ENCODE measurements at places on chromosomes 4 and X.

GRCh38 chr4:187179086-187180058, 455.7 kb upstream of the FAT1 start:
- no peak for DNase-seq

DNA sequence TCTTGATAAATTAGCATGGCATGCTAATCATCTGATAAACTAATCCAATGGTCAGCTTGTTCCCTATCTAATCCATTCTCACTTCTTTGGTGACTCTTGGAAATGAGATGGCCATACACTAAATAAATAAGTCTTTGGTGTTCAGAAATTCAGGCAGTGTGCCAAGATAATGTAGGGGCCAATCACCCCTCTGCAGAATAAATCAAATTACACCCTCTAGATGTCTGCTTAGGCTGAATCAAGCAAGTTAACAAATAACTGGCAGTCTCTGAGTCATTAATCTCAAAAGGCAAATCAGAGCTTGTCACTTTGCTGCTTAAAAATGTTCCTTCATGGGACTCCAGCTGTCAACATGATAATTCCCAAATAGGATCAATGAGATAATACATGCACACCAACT, 97.4 kb downstream of the NLGN4X start:
- DNase-seq, result no peak

DNA sequence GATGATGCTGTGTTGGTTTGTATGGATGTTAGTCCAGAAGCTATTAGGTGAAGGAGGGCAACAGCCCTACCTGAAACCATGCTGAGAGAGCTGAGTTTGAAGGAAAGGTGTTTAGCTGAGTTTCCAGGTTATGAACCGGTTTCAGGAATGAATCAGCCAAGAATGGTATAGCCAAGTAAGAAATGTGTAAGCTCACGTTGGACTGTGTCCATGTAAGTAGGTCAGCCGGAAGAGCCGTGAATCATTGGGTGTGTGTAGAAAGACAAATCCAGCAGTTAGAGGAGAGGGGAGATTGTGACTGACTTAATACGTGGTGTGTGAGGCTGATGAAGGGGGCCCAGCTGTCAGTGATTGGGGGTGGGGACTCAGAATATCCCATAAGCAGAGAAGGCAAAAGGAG, 77.2 kb upstream of the SPIN4 start:
- no peak for DNase-seq

GRCh38 chrX:50812995-50813842, 775 bp downstream of the SHROOM4 start:
- peak; percentile 17 for DNase-seq

- no peak for DNase-seq
These were observed 123.1 kb upstream of the MID1 start for GRCh38 chrX:10743476-10743875.

All from EL (cell line).